ENCODE measurements at places on chromosomes 16 and 17.

DNA sequence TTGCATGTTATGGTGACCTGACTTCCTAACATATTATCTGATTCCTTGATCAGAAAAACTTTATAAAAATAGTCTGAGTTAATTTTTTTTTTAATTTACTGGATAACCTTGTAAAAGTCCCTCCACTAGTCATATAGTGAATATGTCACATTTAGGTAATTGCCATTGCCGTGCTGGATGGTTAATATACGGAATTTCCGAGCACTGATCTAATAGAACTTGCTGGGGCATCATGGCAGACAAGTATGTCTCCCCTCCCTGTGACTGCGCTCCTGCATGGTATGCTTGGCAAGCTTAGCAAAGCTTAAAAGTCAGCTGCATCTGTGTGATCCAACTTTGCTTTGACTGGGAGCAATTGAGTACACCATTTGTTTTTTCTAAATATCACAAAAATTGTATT lies 239.4 kb upstream of the TBX2 start:
- DNase-seq: no peak

GRCh38 chr17:3894188-3894587 lies 1.3 kb upstream of the CAMKK1 start:
- DNase-seq: no peak

DNA sequence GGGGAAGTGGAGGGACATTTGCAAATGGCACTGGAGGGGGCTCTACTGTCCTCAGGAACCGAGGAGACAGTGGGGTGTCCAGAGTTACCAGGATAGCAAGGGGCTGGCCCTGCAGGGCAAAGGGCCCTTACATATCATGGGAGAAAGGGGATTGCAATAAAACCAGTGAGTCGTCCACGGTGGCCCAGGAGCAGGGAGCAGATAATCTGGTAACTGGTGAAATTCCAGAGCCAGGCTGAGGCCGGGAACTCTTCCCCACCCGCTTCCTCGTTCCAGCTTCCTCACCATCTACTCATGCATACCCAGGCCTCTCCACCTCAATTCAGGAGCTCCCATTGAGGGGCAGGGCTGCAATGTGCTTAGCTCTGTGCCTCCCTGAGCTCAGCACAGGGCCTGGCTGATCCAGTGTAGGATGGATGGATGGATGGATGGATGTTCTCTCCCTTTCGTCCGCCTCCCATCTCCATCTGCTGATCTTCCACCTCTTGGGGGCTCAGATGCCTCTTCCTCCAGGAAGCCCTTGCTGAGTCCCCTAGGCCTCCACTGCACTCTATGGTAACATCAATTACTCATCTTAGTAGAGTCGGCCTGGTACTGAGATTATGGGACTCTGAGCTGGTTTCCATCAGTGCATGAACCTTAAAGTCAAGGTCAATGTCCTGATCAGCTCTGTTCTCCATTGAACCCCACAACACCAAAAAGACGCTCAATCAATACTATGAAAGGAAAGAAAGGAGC lies 41.2 kb upstream of the NDRG4 start:
- no peak for DNase-seq

DNA sequence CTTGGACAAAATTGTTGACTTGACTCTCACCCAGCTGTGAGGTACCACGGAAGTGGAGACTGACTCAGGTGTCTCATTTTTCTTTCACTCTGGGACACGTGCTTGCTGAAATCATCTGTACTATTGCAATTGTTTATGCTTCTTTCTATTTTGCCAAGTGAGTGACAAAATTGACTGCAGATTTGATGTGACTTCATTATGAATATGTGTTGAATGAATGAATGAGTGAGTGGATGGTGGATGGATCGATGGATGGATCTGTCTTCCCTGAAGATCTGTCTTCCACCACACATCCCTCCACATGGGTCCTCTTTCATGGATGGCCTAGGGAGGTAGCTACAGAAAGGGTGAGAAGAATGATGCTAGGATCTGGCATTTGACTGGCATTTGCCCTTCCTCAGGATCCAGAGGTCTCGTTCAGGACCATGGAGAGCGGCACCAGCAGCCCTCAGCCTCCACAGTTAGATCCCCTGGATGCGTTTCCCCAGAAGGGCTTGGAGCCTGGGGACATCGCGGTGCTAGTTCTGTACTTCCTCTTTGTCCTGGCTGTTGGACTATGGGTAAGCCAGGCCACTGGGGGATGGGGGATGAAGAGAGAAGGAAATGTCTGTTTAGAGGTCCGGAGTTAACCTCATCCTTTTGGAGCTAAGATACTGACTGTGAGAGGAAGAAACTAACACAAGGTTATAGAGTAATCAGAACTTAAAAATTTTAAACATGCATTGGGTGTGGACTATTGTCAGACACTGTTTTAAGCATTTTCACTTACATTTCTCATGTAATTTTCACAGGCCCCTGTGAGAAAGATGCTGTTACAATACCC lies 12.7 kb downstream of the SLC5A11 start:
- peak; percentile 83 for DNase-seq

GRCh38 chr16:87392821-87393679 lies 914 bp downstream of the MAP1LC3B start:
- peak; percentile 42 for DNase-seq

GRCh38 chr16:68037841-68038597 lies 14.9 kb downstream of the DUS2 start:
- DNase-seq: no peak

DNA sequence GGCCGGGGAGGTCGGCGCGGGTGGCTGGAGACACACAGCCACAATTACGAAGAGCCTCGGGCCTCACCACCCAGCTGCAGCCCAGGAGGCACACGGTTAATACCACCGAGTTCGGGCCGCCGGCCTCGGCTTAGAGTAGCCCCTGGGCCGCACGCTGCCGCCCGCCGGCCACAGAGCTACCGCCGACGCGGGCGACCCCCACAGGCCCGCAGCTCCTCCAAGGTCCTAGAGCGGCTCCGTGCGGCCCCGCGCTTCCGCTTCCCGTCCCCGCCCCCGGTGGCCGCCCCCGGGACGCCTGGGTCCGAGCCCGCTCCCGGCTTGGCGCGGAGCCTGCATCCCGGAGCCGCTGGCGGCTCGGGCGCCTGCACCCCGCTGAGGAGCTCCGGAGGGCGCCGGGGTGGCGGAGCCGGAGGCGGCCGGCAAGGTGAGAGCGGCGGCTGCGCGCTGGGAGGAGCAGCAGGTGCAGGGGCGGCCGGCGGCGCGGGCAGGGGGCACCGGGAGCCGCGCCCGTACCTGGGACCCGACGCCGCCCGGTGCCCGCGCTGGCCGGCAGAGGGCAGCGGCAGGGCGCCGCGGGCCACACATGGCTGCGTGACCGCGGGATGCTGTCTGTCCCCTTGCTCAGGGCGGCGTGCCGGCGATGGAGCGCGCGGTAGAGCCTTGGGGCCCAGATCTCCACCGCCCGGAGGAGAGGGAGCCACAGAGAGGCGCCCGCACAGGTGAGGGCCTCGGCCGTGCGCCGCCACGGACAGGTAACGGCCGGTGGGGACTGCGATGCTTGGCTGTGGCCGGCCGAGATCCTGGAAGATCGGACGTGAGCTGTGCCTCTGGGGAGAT lies at the start of gene ZNF48:
ZNF48 (plus strand) TSS at position 266 of the 837 bp plus-strand sequence; CDS start at position 641, 375 bp downstream.
- peak; percentile 93 for DNase-seq

DNA sequence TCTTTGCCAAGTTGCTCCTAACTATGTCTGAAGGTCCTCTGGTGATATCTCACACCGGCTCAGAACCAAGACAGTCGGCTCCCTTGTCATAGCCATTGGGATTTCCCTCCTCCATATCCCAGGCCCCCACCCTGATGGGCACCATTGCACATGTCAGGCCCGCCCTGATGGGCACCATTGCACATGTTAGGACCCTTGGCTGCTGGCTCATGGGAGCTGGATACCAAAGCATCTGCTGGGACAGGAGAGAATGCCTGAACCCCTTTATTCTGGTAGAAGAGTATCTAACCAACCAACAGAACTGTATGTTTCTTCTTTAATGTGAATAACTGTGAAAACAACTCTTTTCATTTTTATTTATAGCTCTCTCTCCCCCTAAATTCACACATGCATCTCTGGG lies 454.5 kb upstream of the HSBP1 start:
- no peak for DNase-seq

- DNase-seq: peak; percentile 47
These were observed at the start of gene CENPT for GRCh38 chr16:67847064-67847861. Gene CENPT (minus strand): TSS chr16:67847693. CDS start chr16:67833859, 13,834 bp downstream.

DNA sequence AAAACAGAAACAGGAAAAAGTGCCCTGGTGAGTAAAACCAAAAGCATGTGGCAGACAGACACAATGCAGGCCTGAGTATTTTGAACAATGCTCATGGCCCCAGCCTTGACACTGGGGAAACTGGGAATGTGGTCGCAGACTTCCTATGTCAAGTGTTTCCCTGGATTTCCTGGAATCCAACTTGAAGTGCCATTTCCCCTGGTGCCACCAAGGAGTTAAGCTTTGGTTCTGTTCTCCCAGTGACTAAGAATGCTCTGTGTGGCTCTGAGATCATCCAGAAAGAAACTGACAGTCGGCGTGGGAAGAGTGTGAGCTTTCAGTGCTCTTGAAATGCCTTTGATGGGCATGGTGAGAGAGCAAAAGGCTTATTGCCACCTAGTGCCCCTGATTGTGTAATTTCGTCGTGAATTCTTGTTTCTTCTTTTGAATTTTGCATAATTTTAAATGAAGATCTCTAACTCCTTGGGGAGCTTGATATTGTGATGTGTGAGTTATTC lies 96.0 kb downstream of the YPEL2 start:
- DNase-seq: no peak

DNA sequence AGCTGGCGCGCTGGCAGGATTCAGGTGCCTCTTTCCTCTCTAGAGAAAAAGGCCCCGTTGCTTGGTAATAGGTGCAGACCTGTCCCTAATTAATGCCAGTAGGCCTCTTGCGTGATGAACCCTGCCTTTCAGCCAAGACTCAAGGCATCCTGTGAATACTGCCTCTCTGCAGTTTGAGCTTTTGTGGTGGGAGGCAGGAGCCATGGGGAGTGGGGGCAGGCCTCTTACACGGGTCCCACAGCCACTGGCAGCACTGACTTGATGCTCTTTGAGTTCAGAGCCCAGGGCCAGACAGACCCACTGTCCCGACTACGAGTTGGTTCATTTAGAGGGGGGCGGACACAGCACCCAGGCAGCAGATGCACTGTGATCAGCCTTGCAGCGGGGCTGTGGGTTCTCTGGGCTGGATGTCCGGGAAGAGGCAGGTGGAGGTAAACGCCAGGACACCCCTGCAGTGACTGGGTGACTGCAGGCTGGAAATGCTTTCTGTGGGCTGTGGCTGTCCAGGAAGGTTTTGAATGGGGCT lies 237.0 kb downstream of the SEC14L1 start:
- no peak for DNase-seq

- no peak for DNase-seq
These were observed 886.5 kb upstream of the SOX9 start for GRCh38 chr17:71234349-71234748.

GRCh38 chr16:2532494-2533141 lies 1.4 kb upstream of the CEMP1 start:
- DNase-seq: peak; percentile 83

DNA sequence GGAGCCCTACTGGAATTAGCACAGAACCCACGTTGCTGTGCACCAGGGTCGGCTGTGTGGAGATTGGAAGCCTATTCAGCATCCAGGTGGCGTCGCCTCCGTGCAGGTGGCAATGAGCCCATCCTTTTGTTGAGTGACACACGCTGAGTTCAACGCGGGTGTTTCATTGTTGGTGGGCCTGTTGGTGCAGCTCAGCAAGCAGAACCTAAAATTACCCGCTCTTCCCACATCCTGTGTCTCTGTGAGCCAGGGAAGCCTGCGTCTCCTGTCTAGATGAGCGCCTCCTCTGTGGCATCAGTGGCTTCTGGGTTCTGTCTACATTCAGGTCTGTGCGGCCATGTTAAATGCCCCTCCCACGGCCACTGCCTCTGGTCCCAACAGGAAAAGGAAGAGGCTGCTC lies 14.5 kb downstream of the CD2BP2 start:
- DNase-seq: no peak

GRCh38 chr16:4594433-4595410 lies 20.0 kb downstream of the UBALD1 start:
- no peak for DNase-seq

GRCh38 chr17:282912-283882 lies 69.4 kb downstream of the RPH3AL start:
- no peak for DNase-seq

GRCh38 chr16:71399801-71400563 lies 41.5 kb downstream of the CALB2 start:
- no peak for DNase-seq

DNA sequence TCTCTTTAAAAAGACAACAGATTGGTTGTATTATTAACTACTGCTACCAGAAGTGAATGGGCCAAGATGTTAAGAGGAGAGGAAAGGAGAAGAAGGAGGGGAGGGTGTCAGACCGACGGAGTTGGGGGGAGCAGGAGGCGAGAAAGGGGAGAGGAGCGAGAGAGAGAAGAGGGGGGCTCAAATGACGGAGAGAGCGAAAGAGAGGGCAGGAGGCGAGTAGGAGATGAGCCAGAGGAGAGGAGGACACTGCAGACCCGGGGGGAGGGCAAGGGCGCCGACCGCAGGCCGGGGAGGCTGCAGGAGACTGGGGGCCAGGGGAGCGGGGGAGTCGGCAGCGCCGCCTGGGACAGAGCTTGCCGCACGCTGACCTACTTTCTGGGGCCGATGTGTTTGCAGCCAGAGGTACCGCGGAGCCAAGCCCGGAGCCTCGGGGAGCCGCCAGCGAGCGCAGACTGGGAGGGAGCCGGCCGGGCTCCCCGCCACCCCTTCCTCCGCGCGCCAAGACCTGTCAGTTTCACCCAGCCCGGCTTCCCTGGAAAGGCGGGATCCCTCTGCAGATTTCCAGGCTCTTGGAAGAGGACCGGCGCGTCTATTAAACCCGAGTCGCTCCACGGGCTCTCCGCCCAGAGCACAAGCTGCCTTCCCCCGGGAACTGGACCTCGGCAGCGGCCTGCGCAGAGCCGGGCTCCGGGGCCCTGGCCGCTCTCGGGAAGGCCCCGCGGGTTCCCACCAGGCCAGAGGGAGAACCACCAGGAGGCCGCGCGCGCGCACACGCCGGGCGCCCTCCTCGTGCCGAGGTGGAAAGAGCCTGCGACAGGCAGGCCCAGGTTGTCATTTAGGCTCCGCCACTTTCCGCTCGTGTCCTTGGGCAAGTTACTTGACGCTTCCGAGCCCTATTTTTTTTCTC lies 74.6 kb downstream of the CMC2 start:
- DNase-seq: peak; percentile 62

- DNase-seq: peak; percentile 73
These were observed 173.6 kb downstream of the IRF8 start for GRCh38 chr16:86072328-86073102.

GRCh38 chr17:17722081-17722905 lies 41.0 kb downstream of the RAI1 start:
- no peak for DNase-seq

GRCh38 chr16:3810198-3810664 lies 70.3 kb downstream of the CREBBP start:
- DNase-seq: no peak

DNA sequence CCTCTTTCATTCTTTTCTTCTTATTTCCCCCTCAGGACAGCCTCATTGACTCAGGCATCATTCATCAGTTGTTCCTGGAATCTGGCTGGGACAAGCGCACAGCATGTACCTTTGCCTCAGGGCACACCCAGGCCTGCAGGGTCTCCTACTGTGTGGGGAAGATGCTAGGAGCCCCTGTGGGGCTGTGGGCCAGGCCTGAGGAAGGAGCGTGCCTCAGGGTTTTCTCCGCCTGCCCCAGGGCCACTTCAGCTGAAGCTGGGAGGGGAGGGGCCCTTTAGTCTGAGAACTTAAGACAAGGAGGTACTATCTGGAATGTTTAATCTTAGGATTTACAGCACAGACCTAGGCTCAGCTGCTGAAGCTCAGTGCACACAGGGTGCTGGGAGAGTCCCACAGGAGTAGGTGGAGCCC lies 7.9 kb downstream of the ELMO3 start:
- DNase-seq: no peak

- no peak for DNase-seq
These were observed 413.4 kb downstream of the CDH13 start for GRCh38 chr16:83040174-83040573.

Data from Calu3 (cell line).